ENCODE measurements at places on chromosomes 11 and 22.

GRCh38 chr22:44369916-44370801 is 57.4 kb upstream of the SHISAL1 start:
- no peak for DNase-seq

DNA sequence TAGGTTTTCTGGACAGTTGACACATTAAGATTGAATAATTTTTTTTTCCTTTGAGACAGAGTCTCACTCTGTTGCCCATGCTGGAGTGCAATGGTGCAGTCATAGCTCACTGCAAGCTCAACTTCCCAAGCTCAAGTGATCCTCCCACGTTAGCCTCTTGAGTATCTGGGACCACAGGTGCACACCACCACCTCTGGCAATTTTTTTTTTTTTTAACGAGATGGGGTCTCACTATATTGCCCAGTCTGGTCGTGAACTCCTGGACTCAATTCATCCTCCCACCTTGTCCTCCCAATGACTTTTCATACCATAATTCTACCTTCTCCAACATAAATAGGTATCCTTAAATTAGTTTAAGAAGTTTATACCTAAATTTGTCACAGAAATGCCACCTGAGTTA is 8.5 kb downstream of the EIF4ENIF1 start:
- no peak for DNase-seq

DNA sequence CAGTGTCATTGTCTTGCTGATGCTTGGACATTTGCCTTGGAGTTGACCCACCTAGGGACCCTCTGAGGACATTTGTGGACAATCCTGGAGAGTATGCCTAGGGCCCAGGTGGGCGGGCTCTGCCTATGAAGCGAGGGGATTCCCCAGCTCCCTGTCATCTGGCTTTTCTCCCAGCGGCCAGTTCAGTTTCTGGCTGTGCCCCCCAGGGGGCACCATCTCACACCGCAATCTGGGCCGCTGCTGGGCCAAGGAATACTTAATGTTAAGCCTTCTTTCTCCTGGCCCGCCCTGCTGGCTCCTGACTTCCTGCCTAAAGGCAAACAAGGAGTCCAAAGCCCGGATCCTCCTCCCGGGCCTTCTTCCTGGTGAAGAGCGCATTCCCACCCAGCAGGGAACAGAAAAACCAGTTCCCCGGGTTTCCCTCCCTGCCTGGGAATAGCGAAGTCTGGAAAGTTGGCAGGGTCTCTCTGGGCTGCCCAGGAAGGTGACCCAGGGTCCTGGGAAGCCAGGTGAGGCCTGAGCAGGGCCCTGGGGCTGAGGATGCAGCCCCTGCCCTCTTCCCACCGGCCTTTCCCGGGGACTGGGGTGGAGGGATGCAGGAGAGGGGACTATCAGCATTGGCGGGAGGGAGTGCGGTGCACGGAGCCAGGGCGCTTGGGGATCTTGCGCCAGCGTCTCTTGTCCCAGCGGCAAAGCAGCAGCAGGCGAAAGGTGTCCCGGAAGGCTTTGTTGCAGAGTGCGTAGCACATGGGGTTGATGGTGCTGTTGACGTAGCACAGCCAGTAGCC is 11.9 kb downstream of the CHRM1 start:
- peak; percentile 48 for DNase-seq

DNA sequence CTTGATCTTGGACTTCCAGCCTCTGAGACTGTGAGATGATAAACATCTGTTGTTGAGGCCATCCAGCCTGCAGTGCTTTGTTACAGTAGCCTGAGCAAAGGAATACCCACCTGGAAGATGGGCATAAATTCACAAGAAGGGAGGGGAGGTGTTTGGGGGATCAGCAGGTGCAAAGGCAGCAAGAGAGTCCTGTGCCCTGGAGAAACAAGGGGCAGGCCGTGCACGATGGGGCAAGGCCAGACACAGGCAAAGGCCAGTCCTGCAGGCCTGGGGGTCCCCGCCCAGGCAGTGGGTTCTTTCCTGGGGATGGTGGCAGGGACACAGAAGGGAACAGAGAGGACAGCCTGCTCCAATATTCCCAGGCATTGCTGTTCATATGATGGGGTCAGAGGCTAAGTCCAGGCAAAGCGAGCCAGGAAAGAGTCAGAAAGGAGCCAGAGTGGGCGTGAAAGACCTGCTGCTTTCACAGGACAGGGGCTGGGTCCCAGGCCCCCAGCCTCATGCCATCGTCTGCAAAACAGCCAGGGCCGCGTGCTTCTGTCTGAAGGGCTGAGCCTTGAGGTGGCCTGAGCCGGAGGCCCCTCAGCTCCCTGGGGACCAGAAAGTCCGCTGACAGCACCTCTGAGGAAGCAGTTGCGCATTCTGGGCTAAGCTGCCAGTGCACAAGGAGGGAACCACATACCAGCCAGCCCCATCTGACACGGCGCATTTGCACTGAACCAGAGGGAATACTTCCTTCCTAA is 48.8 kb downstream of the MYEOV start:
- DNase-seq, result peak; percentile 5

- DNase-seq, result peak; percentile 29
Observed at GRCh38 chr22:39839917-39840510, 53.5 kb downstream of the ENTHD1 start.

Measured in activated T-cell treated with anti-CD3 and anti-CD28 coated beads, Interleukin-2, amount 50 U/mL, for 48 hours (primary cell).